ENCODE measurements at places on chromosomes 7 and 10. TPM values are rescaled to one million over a fixed set of nuclear protein-coding genes. Genes with fewer than 3 reads are reported as not detected.
A peak's percentile ranks its signal among the peaks of the same experiment; 100 is the strongest.

DNA sequence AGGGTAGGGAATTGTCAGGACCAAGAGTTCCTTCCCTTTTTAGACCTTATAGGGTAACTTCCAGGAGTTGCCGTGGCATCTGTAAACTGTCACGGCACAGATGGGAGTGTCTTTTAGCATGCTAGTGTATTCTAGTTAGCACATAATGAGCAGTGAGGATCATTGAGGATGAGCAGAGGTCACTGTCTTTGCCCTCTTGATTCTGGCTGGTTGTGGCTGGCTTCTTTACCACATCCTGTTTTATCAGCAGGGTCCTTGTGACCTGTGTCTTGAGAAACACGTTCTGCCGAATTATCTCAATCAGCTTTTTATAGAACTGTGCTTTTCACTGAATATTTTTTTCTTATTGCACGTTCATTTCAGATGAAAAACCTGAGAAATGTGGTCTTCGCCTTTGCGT is 41.5 kb downstream of the MINPP1 start:
- DNase-seq: no peak
- no peaks in the 10 kb centered on the region for H3K36me3 ChIP-seq
- H3K27me3 ChIP-seq: no peaks in the 10 kb centered on the region
- H3K27ac ChIP-seq: no peak overlapping the region
- peaks cover 10% of the 10 kb centered on the region for H3K4me1 ChIP-seq

DNA sequence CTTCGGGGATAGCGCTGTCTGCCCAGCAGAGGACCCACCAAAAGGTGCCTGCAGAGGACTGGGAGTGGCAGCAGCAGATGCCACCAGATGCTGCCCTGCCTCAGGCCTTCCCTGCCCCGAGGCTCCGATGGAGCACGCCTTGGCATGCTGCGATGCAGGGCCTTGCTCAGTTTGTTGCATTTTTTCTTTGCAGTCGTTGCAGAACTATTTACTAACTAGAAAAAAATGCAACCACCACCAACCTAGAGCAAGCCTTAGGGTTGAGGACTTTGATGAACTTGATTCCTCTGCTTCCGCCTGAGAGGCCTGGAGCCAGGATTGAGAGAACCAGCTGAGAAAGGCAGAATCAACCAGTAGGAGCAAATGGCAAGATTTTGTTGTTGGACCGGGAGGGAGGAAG is 585.6 kb upstream of the MKI67 start:
- no peak for DNase-seq
- H3K27ac ChIP-seq: no peak overlapping the region
- H3K4me1 ChIP-seq: no peaks in the 10 kb centered on the region
- no peak overlapping the region for H3K4me3 ChIP-seq
- H3K36me3 ChIP-seq: no peaks in the 10 kb centered on the region

DNA sequence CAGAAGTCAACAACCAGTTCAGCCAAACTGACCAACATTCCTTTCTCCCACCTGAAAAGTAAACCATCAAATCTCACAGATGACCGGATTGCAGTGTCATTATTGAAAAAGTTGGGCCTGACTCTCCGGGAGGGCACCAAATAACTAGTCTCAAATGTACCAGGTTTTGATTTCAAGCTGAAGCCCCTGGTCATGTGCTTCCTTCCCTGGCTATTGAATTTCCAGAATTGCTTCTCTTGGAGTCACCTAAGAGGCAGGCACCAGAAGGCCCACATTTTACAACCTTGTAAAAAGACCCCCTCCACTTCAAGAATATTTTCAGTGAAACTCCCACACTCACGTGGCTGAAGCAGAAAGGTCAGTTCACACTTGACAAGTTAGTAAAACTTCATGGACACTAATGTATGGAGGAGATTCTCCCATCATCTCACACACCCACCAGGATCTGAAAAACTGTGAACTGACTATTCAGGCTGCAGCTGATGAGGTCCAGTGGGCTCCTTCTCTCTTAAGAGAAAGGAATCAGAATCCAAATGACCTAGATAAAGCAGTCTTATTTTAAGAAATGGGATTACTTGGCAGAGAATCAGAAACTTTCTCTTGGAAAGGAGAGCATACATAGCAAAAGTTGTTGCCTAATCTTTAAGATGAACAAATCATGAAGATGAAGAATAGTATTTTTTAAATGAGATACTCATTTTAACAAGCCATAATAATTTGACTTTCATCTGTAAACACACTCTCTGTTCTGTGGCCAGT is 53.6 kb downstream of the DLD start:
- H3K4me1 ChIP-seq: peaks cover 9% of the 10 kb centered on the region
- peaks cover 3% of the 10 kb centered on the region for H3K36me3 ChIP-seq
- H3K27ac ChIP-seq: no peak overlapping the region
- H3K4me3 ChIP-seq: no peak overlapping the region
- DNase-seq: no peak

DNA sequence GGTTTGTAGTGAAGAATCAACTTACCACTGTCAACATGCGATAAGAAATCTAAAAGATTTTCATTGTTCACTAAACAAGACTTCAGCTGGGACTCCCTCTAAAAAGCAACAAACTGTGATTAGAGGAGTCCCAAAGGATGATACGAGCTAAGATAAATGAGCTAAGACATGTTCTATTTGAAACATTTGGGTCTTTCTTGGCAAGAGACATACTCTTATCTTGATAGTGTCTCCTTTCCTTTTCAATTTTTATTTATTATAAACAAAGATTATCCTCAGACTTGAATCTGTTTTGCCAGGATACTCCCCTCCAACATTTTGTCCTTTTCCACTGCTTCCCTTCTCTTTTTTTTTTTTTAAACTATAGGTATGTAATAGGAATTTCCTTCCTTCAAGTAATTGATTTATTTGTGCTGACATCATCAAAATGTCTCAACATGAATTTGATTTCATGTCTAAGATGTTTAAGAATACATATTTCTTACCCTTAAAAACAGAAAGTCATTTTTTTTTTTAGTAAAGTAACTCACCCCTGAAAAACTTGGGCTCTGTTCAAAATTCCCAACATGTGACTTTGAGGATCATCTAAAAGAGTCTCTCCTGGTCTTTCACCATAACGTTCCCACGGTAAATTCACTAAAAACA is 158.4 kb upstream of the NRP1 start:
- H3K27me3 ChIP-seq: no peaks in the 10 kb centered on the region
- H3K4me3 ChIP-seq: no peak overlapping the region
- H3K4me1 ChIP-seq: no peaks in the 10 kb centered on the region
- no peaks in the 10 kb centered on the region for H3K36me3 ChIP-seq
- no peak overlapping the region for H3K27ac ChIP-seq

DNA sequence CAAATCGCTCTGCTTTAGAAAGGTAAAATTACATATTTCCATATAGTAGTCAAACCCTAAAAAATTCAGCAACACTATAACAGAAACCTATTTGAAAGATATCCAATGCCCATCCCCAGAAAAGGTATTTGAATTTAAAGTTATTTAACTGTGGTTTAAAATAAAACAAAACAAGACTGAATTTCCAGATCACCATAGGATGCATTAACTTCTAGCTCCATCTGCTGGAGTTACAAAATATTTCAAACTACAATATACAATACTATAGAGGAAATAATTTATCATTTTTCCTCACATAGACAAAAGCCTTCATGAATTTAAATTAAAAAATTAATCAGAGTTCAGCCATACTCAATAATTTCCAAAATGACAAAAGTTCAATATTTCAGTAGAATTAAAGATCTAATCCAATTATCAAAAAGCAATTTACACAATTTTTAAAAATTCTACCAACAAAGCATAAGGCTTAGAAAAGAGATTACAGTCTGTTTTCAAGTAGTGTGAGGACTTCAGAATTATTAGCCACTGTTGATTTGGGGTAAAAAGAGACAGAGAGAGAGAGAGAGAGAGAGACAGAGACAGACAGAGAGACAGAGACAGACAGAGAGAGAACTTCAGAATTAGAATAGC is 75.9 kb downstream of the LMBR1 start:
- DNase-seq: no peak
- no peak overlapping the region for H3K4me3 ChIP-seq
- no peak overlapping the region for H3K27ac ChIP-seq
- H3K4me1 ChIP-seq: peaks cover 19% of the 10 kb centered on the region

DNA sequence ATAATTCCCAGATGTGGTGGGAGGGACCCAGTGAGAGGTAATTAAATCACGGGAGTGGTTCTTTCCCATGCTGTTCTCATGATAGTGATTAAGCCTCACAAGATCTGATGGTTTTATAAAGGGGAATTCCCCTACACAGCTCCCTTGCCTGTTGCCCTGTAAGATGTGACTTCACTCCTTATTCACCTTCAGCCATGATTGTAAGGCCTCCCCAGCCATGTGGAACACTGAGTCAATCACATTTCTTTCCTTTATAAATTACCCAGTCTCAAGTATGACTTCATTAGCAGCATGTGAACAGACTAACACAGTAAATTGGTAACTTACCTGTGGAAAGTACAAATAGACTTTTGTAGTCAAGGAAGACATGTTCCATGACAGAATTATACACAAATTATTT is 55.2 kb downstream of the ZNF716 start:
- no peaks in the 10 kb centered on the region for H3K36me3 ChIP-seq
- H3K4me3 ChIP-seq: no peak overlapping the region
- no peak overlapping the region for H3K27ac ChIP-seq
- no peak for DNase-seq
- H3K4me1 ChIP-seq: no peaks in the 10 kb centered on the region
- H3K27me3 ChIP-seq: no peaks in the 10 kb centered on the region

GRCh38 chr10:18303851-18304801 is 163.9 kb downstream of the CACNB2 start:
- no peak overlapping the region for H3K27ac ChIP-seq
- no peaks in the 10 kb centered on the region for H3K4me1 ChIP-seq
- no peaks in the 10 kb centered on the region for H3K36me3 ChIP-seq
- H3K27me3 ChIP-seq: no peaks in the 10 kb centered on the region
- no peak for DNase-seq

- H3K27ac ChIP-seq: no peak overlapping the region
- H3K4me1 ChIP-seq: peaks cover 9% of the 10 kb centered on the region
- H3K27me3 ChIP-seq: no peaks in the 10 kb centered on the region
These were observed 35.9 kb upstream of the TSPAN33 start for GRCh38 chr7:129108581-129108980.

- no peaks in the 10 kb centered on the region for H3K36me3 ChIP-seq
- H3K27me3 ChIP-seq: peaks cover 7% of the 10 kb centered on the region
- H3K4me3 ChIP-seq: no peak overlapping the region
- DNase-seq: no peak
- H3K27ac ChIP-seq: no peak overlapping the region
These were observed 375.8 kb upstream of the PODXL start for GRCh38 chr7:131932271-131932670.

GRCh38 chr10:4977025-4977424 is 13.8 kb downstream of the AKR1C1 start:
- no peaks in the 10 kb centered on the region for H3K4me1 ChIP-seq
- H3K27me3 ChIP-seq: no peaks in the 10 kb centered on the region
- H3K36me3 ChIP-seq: no peaks in the 10 kb centered on the region
- no peak overlapping the region for H3K4me3 ChIP-seq
- DNase-seq: no peak

DNA sequence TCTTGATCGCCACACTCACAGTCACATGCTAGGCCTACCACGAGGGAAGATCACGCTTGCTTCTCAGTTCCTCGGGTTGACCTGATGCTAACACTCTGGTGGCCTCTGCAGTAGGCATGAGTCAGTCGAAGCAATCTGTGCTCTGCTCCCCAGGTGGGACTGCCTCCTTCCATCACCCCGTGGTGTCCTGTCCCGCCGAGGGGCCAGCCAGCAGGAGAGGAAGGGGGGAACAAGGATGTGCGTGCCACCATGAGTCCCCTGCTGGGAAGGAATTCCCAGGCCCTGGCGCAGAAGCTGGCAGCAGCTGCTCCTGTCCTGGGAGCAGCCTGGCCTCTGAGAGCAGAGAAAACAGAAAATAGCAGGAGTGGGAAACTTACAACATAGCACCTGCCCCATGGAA is 695.0 kb upstream of the NRP1 start:
- no peak overlapping the region for H3K4me3 ChIP-seq
- DNase-seq: no peak
- no peak overlapping the region for H3K27ac ChIP-seq
- H3K4me1 ChIP-seq: peaks cover 3% of the 10 kb centered on the region
- no peaks in the 10 kb centered on the region for H3K36me3 ChIP-seq

- H3K4me3 ChIP-seq: no peak overlapping the region
- no peaks in the 10 kb centered on the region for H3K4me1 ChIP-seq
- DNase-seq: no peak
- no peak overlapping the region for H3K27ac ChIP-seq
These were observed 35.8 kb upstream of the DNMBP start for GRCh38 chr10:100045592-100045991.

GRCh38 chr10:101062232-101063049 is 652 bp downstream of the KAZALD1 start:
- no peaks in the 10 kb centered on the region for H3K36me3 ChIP-seq
- peak overlapping the region; percentile 2 for H3K27ac ChIP-seq
- H3K27me3 ChIP-seq: peaks cover 2% of the 10 kb centered on the region
- H3K4me3 ChIP-seq: peak overlapping the region; percentile 27
- H3K4me1 ChIP-seq: peaks cover 19% of the 10 kb centered on the region
- peak; percentile 75 for DNase-seq

- H3K4me1 ChIP-seq: no peaks in the 10 kb centered on the region
- H3K4me3 ChIP-seq: no peak overlapping the region
- no peak overlapping the region for H3K27ac ChIP-seq
- DNase-seq: no peak
- H3K27me3 ChIP-seq: no peaks in the 10 kb centered on the region
These were observed 115.3 kb downstream of the NKX6-2 start for GRCh38 chr10:132670546-132671227.

- no peak overlapping the region for H3K4me3 ChIP-seq
- H3K27ac ChIP-seq: no peak overlapping the region
- no peaks in the 10 kb centered on the region for H3K36me3 ChIP-seq
- no peak for DNase-seq
These were observed 63.6 kb upstream of the NKX6-2 start for GRCh38 chr10:132849546-132850031.

- DNase-seq: no peak
- no peaks in the 10 kb centered on the region for H3K27me3 ChIP-seq
- no peak overlapping the region for H3K27ac ChIP-seq
- H3K4me3 ChIP-seq: no peak overlapping the region
- no peaks in the 10 kb centered on the region for H3K36me3 ChIP-seq
These were observed 72.2 kb downstream of the GTF2IRD1 start for GRCh38 chr7:74525881-74526280.

GRCh38 chr10:3068968-3069737 is 1.8 kb downstream of the PFKP start:
- no peak for DNase-seq
- H3K27me3 ChIP-seq: no peaks in the 10 kb centered on the region
- H3K4me3 ChIP-seq: peak overlapping the region; percentile 70
- H3K4me1 ChIP-seq: peaks cover 14% of the 10 kb centered on the region

DNA sequence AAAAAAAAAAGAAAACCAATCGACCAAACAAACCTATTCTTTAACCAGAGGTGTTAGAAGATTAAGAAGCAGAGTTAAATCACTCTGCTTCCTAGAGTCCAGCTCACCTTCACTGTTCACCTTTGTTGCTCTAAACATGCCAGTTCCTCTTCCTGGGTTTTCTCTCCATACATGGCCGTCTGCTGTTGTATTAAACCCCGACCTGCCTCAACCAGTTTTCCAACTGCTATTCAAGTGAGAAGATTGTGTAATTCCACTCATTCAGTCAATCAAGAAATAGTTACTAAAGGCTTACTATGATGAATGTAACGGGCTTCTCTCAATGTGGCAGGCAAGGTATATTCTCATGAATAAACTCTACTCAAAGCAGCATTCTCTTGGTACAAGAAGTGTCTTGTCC is 8.8 kb downstream of the AASS start:
- no peak overlapping the region for H3K4me3 ChIP-seq
- no peak overlapping the region for H3K27ac ChIP-seq

- no peaks in the 10 kb centered on the region for H3K36me3 ChIP-seq
- no peaks in the 10 kb centered on the region for H3K4me1 ChIP-seq
- H3K27ac ChIP-seq: no peak overlapping the region
- no peak for DNase-seq
These were observed 282.6 kb upstream of the CACNA2D1 start for GRCh38 chr7:82726038-82726800.

Gene MYL7
- not detected for total RNA-seq

Gene SLC16A9
- 0.59 TPM for total RNA-seq

Gene UBN2
- total RNA-seq: 9.1 TPM

Gene NPTX2
- 0.09 TPM for total RNA-seq

Gene SPDYE11
- not detected for total RNA-seq
